ENCODE measurements at places on chromosomes 1 and 21. TPM values are rescaled to one million over a fixed set of nuclear protein-coding genes. Genes with fewer than 3 reads are reported as not detected.
A peak's percentile ranks its signal among the peaks of the same experiment; 100 is the strongest.

GRCh38 chr1:169426174-169426705, 1.0 kb downstream of the CCDC181 start:
- H3K4me3 ChIP-seq: peak overlapping the region; percentile 88
- peaks cover 19% of the 10 kb centered on the region for H3K27me3 ChIP-seq
- peaks cover 6% of the 10 kb centered on the region for H3K4me1 ChIP-seq
- peaks cover 2% of the 10 kb centered on the region for H3K36me3 ChIP-seq
- H3K27ac ChIP-seq: no peak overlapping the region

DNA sequence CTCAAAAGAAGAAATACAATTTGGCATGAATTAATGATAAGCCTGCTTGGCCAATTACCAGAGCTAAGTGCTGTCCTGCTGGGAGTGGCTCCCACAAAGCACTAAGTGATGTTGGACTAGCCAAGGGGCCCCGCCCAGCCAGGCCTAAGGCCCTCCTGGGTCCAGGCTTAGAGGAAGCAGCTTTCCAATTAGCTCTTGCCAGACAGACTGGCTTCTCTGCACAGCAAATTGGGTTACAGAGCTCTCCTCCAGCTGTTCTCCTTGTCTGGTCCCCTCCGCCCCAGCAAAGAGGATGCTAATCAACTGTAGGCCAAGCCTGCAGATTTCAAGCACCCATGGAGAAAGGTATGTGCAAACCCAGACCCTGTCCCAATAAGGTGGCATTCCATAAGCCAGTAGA, 151.9 kb downstream of the DMRTA2 start:
- no peaks in the 10 kb centered on the region for H3K36me3 ChIP-seq
- peaks cover 5% of the 10 kb centered on the region for H3K4me1 ChIP-seq
- H3K27me3 ChIP-seq: peaks cover 7% of the 10 kb centered on the region
- H3K27ac ChIP-seq: no peak overlapping the region

GRCh38 chr1:78101051-78101450, 55.3 kb downstream of the GIPC2 start:
- H3K4me3 ChIP-seq: no peak overlapping the region
- H3K27me3 ChIP-seq: no peaks in the 10 kb centered on the region
- DNase-seq: no peak
- H3K4me1 ChIP-seq: peaks cover 9% of the 10 kb centered on the region
- H3K36me3 ChIP-seq: no peaks in the 10 kb centered on the region

GRCh38 chr1:121483234-121483633, 298.5 kb downstream of the SRGAP2C start:
- H3K27ac ChIP-seq: no peak overlapping the region
- H3K4me1 ChIP-seq: no peaks in the 10 kb centered on the region
- no peaks in the 10 kb centered on the region for H3K36me3 ChIP-seq
- DNase-seq: no peak
- H3K27me3 ChIP-seq: no peaks in the 10 kb centered on the region
- no peak overlapping the region for H3K4me3 ChIP-seq

DNA sequence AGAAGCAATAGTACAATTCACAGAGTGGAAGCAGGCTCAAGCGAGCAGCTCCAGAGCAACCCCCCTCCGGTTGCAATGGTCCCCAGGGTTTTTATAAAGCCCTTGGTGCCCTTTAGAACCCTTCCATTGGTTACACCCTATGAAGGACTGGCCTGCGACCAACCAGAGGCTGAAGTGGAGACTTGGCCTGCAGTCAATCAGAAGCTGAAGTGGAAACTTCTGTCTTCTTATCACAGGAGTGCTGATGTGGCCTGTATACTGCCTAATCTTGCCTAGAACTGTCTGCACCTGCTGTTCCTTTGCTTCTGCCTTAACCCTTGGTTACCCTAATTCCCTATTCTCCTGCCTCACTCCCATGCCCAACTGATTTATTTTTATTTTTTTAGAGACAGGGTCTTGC, 15.4 kb upstream of the FRRS1 start:
- H3K4me3 ChIP-seq: no peak overlapping the region
- no peaks in the 10 kb centered on the region for H3K27me3 ChIP-seq
- no peak for DNase-seq

- no peak overlapping the region for H3K27ac ChIP-seq
- H3K27me3 ChIP-seq: no peaks in the 10 kb centered on the region
- DNase-seq: no peak
- no peaks in the 10 kb centered on the region for H3K4me1 ChIP-seq
- no peaks in the 10 kb centered on the region for H3K36me3 ChIP-seq
Observed at GRCh38 chr1:147389532-147390184, 147.2 kb downstream of the CHD1L start.

GRCh38 chr1:55012661-55013060, 13.9 kb downstream of the BSND start:
- H3K36me3 ChIP-seq: no peaks in the 10 kb centered on the region
- H3K4me1 ChIP-seq: no peaks in the 10 kb centered on the region
- peaks cover 39% of the 10 kb centered on the region for H3K27me3 ChIP-seq
- no peak overlapping the region for H3K4me3 ChIP-seq
- H3K27ac ChIP-seq: peak overlapping the region; percentile 59

GRCh38 chr1:7646981-7647901, 123.9 kb upstream of the VAMP3 start:
- H3K36me3 ChIP-seq: no peaks in the 10 kb centered on the region
- DNase-seq: peak; percentile 78
- H3K4me3 ChIP-seq: no peak overlapping the region

DNA sequence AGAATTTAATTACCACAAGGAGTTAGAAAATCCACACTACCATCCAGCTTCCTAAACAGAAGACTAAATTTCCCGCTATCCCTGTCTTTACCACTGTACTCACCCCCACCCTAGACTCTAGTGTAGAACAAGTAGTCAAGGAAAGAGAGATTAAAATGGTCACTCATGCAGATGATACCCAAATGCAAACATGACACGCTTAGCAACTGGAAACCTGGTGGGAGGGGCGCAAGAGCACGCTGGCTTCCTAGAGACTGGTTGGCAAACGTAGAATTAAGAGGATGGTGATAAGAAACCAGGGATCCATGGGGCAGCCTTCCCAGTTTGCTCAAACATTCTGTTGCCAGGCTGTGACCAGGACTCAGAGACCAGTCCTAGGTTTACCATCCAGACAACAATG, 9.9 kb upstream of the LDLRAD1 start:
- H3K36me3 ChIP-seq: peaks cover 8% of the 10 kb centered on the region
- H3K27me3 ChIP-seq: no peaks in the 10 kb centered on the region

GRCh38 chr1:58397187-58397820, 149.2 kb downstream of the OMA1 start:
- no peaks in the 10 kb centered on the region for H3K36me3 ChIP-seq
- DNase-seq: no peak
- no peak overlapping the region for H3K27ac ChIP-seq
- no peaks in the 10 kb centered on the region for H3K4me1 ChIP-seq

GRCh38 chr1:45647248-45648021, 23.6 kb upstream of the CCDC17 start:
- H3K27ac ChIP-seq: peak overlapping the region; percentile 64
- peaks cover 13% of the 10 kb centered on the region for H3K4me1 ChIP-seq
- DNase-seq: no peak
- H3K27me3 ChIP-seq: no peaks in the 10 kb centered on the region
- H3K36me3 ChIP-seq: peaks cover 34% of the 10 kb centered on the region

GRCh38 chr1:145942871-145943270, 14.9 kb downstream of the LIX1L start:
- no peaks in the 10 kb centered on the region for H3K4me1 ChIP-seq
- no peak overlapping the region for H3K4me3 ChIP-seq
- H3K36me3 ChIP-seq: no peaks in the 10 kb centered on the region
- no peak for DNase-seq
- H3K27me3 ChIP-seq: peaks cover 10% of the 10 kb centered on the region

DNA sequence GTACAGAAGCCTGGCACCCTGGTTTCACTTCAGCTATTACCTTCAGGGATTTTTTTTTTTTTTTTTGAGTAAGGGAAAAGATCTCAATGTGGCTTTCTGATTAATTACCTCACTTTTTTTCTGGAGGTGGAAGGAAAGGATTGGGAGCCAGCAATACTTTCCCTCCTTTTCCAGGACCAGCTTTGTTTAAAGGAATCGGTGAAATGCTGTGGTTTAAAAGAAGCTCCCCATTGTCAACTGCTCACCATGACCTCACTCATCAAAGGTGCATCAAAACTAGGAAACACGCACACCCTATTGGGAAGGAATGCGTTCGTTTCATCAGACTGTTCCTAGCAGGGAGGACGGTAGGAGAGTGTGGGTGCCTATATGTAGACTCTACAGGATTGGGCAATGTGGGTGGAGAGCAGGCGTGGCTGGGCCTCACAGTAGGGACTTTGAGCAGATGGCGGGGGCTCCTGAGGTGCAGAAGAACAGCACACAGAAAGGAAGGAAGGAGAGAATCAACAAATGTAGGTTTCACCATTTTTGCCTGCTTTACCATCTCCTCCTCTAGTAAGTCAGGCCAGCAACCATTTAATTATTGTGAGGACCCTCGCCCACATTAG, 13.0 kb downstream of the PHGDH start:
- H3K4me1 ChIP-seq: peaks cover 48% of the 10 kb centered on the region
- peaks cover 70% of the 10 kb centered on the region for H3K36me3 ChIP-seq
- no peak for DNase-seq
- no peak overlapping the region for H3K4me3 ChIP-seq

DNA sequence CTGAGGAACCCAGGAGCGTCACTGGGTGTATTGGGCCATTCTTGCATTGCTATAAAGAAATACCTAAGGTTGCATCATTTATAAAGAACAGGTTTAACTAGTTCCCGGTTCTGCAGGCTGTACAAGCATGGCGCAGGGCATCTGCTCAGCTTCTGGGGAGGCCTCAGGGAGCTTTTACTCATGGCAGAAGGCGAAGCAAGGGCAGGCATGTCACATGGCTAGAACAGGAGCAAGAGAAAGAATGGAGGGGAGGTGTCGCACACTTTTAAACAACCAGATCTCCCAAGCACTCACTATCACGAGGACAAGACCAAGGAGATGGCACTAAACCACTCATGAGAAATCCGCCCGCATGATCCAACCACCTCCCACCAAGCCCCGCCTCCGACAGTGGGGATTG, 65.2 kb downstream of the PSMG1 start:
- no peaks in the 10 kb centered on the region for H3K4me1 ChIP-seq
- DNase-seq: no peak
- H3K27ac ChIP-seq: no peak overlapping the region
- H3K36me3 ChIP-seq: peaks cover 3% of the 10 kb centered on the region

GRCh38 chr1:72282271-72283021, at the start of gene NEGR1:
NEGR1 (minus strand) TSS chr1:72282539.
- peak within 1 kb of the TSS; percentile 73 for H3K4me3 ChIP-seq
- H3K27me3 ChIP-seq: peaks cover 29% of the 10 kb centered on the region
- H3K36me3 ChIP-seq: no peaks in the 10 kb centered on the region
- peaks cover 10% of the 10 kb centered on the region for H3K4me1 ChIP-seq

DNA sequence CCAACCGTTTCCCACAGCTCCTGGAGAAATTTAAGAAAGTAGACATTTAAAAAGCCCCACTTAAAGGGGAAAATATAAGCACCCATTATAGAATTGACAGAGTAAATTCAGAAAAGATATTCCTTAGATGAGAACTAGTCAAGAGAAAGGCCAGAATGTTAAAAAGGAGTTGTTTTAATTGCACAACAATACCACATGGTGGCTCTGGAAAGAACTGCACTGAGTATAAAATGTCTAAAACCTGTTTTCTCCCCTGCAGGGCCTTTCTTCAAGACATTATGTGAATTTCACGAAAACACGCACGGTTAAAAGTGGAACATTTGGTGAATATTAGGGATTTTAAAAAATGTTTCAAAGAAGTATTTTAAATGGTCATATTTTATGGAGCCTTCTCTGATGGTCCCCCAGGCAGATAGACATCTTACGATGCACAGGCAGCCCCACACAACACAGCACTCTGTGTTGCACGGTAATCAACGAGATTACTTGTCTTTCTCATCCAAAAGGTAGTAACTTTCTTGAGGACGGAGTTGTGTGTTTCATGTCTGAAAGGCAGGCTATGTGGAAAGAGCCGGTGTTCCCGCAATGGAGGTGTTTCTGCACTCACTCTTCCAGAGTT, 101.9 kb downstream of the PRRX1 start:
- no peak for DNase-seq
- peaks cover 6% of the 10 kb centered on the region for H3K27me3 ChIP-seq
- H3K4me1 ChIP-seq: no peaks in the 10 kb centered on the region
- no peaks in the 10 kb centered on the region for H3K36me3 ChIP-seq
- no peak overlapping the region for H3K27ac ChIP-seq

GRCh38 chr1:40081871-40082270, 15.2 kb downstream of the PPT1 start:
- H3K4me1 ChIP-seq: no peaks in the 10 kb centered on the region
- no peak overlapping the region for H3K4me3 ChIP-seq
- no peak overlapping the region for H3K27ac ChIP-seq
- no peaks in the 10 kb centered on the region for H3K27me3 ChIP-seq

- no peak overlapping the region for H3K4me3 ChIP-seq
- H3K36me3 ChIP-seq: no peaks in the 10 kb centered on the region
- no peak overlapping the region for H3K27ac ChIP-seq
- H3K4me1 ChIP-seq: no peaks in the 10 kb centered on the region
- no peaks in the 10 kb centered on the region for H3K27me3 ChIP-seq
Observed at GRCh38 chr1:51558375-51558924, 39.4 kb upstream of the EPS15 start.

DNA sequence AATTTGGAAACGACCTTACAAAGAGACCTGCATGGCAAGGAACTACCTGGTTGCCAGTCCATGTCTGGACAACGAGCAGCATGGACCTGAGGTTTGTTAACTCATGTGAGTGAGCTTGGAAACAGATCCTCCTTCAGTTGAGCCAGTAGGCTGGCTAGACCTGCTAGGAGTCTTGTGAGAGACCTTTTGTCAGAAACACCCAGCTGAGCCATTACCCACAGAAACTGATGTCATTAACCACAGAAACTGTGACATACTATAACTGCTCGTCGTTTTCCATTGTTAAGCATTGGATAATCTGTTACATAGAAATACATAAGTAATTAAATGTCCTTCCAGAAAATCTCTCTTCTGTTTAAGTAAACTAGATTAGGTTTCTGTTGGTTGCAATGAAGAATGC, 211.1 kb upstream of the C21orf91 start:
- no peaks in the 10 kb centered on the region for H3K4me1 ChIP-seq
- no peaks in the 10 kb centered on the region for H3K36me3 ChIP-seq
- H3K27me3 ChIP-seq: no peaks in the 10 kb centered on the region
- no peak overlapping the region for H3K27ac ChIP-seq
- H3K4me3 ChIP-seq: no peak overlapping the region

DNA sequence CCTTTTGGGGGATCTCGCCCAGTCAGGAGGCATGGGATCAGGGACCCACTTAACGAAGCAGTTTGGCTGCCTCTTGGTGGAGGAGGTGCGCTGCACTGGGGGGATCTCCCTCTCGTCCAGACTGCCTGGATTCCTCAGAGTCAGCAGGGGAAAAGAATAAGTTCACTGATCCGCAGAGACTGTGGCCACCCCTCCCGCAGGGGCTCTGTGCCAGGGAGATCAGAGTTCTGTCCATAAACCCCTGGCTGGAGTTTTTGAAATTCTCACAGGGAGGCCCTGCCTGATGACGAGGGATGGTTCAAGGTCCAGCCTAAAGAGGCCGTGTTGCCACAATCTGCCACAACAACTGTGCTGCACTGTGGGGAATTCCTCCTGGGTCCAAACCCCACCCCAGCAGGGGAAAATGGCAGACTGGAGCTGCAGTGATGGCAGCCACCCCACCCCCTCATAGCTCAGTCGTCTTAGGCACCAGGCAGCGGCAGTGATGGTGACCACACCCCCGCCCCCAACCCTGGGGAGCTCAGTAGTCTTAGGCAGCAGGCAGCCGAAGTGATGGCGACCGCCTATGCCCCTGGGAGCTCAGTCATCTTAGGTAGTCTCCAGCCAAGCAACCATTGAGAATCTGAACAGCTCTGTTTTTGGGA, 273.8 kb upstream of the USP25 start:
- H3K36me3 ChIP-seq: no peaks in the 10 kb centered on the region
- H3K27ac ChIP-seq: no peak overlapping the region
- no peak for DNase-seq
- H3K4me1 ChIP-seq: peaks cover 35% of the 10 kb centered on the region

The ACTN2 gene
- not detected for total RNA-seq

The MARK1 gene
- 10.8 TPM for total RNA-seq
